ENCODE measurements at places on chromosomes 3 and 15.
A peak's percentile ranks its signal among the peaks of the same experiment; 100 is the strongest.

DNA sequence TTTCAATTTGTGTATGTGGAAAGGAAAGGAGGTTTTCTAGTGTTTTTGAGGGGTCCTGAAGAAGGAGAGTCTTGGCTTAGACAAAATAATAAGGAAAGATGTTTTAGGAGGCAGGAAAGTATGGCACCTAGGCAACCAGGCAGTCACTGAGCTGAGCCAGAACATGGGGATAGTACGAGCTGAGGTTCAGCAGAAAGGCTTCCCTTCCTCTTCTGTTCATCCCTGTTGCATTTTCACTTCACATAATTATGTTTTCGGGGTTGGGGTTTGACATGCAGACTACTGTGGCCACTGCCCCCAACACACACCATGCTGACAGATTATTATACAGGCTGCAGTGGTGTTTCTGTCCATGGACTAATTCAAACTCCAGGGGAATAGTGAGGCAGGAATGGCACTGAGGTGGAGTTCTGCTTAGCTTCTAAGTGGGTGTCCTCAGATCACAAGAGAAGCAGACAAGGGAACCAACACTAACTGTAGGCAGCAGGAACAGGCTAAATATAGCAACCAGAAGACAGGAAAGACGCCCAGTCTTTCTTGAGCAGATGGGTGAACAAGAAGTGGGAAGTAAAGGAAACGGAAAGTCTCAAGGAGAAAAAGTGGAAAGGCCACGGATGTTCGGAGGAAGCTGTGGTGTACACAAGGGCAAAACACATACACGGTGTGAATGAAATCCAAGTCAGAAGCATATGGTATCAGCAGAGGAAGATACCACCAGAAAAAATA is 305.8 kb downstream of the PLCL2 start:
- DNase-seq: no peak

DNA sequence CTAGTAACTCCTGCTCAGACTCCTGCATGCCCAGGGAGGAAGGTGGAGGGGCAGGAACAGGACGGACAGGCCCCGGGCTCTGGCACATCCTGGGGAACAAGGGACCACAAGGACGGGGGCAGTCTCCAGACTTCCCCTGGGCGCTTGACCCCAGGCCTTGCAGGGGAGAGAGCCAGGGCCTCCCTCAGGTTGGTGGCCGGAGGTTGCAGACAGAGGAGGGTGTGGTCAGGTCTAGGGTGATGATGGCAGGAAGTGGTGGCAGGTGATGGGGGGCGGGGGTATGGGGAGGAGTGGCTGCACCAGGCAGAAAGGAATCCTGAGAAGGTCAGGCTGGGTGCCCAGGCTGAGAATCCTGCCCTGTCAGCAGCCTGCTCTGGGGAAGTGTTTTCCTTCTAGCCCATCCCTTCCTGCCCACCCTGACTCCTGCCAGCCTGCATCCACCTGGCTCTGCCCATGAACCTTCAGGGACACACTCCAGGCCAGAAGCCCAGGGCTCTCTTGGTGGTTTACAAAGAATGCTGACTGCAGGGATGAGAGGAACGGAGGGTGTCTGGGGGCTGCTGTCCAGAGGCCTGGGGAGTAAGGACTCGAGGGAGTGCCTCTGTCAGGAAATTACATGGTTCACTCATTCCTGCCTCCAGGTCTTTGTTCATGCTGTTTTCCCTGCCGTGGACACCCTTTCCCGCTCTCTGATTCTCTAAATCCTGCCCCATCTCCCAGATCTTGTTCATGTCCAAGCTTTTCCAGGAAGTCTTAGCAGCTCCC is 15.8 kb downstream of the LOXL1 start:
- DNase-seq: no peak

- DNase-seq: no peak
These were observed 22.7 kb downstream of the DGKG start for GRCh38 chr3:186339180-186339918.

DNA sequence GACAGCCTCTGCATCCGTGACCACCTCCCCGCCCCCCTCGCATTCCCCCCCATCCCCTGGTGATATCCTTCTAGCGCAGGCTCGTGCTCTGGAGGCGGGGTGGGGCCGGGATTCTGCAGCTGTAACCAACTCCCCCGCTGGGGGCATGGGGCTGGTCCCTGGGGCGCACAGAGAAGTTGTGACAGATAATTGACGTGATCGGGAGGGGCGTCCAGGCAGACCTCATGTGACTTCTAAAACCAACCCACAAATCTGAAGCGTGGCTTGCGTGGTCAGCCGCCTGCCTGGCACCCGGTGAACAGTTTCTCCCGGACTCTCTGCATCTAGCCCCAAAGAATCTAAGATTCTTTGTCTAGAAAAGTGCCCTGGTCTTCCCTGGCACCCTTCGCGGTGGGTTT is 100.6 kb upstream of the IGF1R start:
- no peak for DNase-seq

DNA sequence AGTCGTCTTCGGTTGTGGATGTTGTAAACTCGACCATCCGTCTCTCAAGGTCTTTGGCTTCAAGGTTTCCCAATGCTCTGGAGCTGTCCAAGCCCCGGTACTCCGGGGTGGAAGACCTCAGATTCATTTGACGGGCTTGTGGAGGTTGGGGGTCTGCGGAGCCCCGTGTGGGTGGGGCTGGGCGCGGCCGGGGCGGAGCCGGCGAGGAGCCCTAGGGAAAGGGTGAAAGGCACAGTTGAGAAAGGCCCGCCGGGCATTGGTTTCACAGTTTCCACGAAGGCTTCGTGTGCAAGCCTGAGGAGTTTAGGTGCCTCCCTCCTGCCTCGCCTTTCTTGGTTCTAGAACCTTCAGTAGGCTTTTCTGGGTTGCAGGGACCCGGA is 360 bp upstream of the MGA start:
- DNase-seq: no peak

GRCh38 chr3:113222451-113223086 is 11.2 kb downstream of the BOC start:
- DNase-seq: no peak

GRCh38 chr15:39538936-39539335 is 41.9 kb upstream of the THBS1 start:
- DNase-seq: no peak

GRCh38 chr3:23945913-23946687 is 1.0 kb downstream of the NR1D2 start:
- peak; percentile 98 for DNase-seq
